SW480 (cell line): ENCODE measurements at places on chromosomes 16 and 17.

- no peak for DNase-seq
Measured at GRCh38 chr17:78680436-78680835, 101.6 kb downstream of the CYTH1 start.

DNA sequence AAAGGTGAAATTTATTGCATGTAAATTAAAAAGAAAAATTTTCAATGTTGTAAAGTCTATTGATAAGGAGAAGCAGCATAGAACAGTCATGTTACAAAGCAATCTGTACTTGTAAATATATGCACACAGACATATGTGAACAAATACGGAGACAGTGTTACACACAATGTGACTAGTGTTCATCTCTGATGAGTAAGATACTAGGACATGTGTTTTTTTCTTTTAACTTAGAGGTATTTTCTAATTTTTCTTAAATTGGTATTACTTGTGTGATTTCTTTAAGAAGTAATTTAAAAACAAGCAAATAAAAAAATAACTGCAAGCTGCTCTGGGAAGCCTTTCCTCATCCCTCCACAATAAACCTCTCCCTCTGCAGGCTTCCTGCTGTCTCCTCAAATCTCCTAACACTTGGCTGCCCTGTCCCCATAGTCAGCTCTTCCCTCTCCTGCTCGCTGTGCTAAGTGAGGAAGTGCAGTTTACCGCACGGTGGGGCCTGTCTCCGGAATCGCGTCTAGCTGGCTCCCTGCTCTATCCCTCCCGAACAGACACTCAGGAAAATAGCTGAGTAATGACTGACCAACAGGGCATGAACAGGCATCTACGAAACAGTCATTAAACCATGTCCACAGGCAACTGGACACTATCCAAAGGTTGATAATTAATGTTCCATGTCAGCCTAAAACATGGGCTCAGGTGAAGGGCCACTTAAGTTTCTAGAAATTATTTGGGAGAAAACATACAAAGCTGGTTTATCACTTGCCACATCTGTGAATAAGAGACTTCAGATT is 35.9 kb downstream of the CMTM4 start:
- peak; percentile 55 for DNase-seq

DNA sequence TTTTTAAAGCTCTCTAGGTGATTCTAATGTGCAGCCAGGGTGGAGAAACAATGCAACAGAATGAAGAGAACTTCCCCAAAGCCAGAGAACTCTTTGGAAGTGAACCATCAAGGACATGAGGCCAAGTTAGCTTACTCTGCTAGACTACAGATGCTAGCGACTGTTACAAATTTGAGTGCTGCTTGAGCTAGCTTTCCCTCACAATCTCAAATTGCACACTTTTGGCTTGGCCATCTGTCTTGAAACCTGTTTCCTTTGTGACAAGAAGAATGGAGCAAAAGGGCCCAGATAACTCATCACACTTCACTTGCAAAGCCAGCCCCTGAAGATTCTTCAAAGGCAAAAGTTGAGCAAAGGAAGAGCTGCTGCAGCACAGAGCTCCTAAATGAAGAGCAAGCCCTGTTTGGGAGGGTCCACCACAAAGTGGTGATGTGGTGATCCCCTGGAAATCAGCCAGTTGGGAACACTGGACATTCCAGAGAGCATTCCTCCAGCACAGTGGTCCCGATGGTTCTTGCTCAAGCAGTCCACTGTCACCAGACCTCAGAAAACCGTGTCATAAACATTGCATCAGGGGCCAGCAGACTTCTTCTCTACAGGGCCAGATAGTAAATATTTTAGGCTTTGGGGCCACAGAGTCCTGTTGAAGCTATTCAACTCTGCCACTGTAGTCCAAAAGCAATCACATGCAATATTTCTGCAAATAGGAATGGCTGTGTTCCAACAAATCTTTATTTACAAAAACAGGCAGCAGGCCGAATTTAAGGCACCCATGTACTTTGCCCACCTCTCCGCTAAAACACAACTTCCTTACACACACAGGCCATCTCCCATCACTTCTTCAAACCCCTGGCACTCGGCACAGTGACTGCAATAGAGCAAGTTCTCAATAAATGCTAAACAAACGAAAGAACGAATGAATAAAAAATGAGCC is 21.2 kb downstream of the SLC39A11 start:
- DNase-seq = no peak

- DNase-seq = no peak
Measured at GRCh38 chr17:50448643-50449042, 20.0 kb downstream of the CHAD start.

DNA sequence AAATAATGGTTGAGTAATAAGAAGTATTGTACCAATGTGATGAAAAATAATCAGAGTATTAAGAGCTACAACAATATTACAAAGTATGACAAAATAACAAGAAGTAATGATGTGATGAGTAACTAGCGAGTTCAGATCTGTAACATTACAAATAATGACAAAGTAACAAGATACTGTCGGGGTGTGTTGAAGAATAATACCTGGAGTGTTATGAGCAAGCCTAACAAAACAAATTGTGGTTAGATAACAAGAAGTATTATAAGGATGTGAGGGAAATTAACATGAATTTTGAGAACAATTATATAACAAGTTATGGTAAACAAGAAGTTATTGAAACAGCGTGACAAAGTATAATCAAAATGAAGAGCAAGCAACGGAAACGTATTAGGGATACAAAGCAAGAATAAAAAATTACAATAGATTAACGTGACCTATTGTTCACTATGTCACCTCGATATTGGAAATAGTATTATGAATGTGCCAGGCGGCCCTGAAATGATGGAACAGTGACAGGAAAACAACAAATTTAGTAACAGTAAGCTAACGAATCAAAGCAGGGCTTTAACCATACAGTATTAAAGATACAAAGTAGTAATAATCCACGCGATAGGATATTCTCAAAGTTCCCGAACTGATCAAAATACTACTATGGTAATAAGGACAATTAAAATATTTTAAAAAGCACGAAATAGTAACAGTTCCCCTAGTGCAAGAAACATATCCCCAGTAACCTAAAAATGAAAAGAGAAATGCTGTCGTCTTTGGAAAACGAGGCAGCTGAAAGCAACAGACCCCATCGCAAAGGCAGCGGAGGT is 1.6 kb downstream of the TBX4 start:
- DNase-seq = no peak

GRCh38 chr16:10003486-10003885 is 178.7 kb downstream of the GRIN2A start:
- no peak for DNase-seq

GRCh38 chr17:65182233-65182632 is 45.1 kb downstream of the RGS9 start:
- no peak for DNase-seq

- no peak for DNase-seq
Measured at GRCh38 chr17:70535986-70536385, 366.7 kb downstream of the KCNJ2 start.

DNA sequence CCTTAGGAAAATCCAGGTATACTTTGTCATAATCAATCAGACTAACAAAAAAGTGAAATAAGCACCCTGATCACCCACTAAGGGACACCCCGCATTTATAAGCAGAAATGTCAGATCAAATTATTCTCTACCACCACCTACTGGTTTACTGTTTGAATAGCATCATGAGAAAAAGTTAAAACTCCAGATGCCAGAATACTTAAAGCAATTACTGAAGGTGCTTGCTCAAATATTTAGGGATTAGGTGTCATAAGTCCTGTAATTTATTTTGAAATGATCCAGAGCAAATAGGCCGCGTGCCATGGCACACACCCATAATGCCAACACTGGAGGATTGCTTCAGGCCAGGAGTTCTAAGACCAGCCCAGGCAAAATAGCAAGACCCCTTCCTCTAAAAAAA is 2.3 kb downstream of the TOP2A start:
- DNase-seq = peak; percentile 59

DNA sequence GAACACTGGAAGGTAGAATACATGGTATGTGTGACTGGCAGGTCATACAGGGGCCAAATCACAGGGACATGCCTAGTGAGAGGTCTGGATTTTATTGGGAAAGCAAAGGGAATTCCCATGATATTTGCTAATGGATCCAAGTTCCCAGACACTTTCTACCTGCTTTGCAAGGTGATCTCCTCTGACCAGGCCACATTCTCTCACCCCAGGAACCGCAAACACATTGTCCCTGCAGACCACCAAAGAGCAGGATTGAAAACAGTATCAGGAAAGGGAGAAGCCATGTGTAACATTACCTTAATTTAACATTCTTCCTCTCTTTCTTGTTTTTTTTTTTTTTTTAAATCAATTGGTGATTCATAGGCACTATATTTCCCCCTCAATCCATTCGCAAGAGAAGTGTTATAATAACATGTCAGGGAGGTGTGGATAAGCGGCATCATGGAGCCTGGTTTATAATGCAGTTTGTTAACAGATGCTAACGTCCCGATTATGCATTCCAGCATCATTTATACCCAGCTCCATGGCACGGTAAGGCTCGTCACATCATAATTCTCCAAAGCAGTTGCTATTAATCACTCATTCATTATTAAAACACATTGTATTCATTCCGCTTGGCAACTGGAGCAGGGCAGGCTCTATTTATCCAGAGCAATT is 155.1 kb upstream of the CCL2 start:
- no peak for DNase-seq

DNA sequence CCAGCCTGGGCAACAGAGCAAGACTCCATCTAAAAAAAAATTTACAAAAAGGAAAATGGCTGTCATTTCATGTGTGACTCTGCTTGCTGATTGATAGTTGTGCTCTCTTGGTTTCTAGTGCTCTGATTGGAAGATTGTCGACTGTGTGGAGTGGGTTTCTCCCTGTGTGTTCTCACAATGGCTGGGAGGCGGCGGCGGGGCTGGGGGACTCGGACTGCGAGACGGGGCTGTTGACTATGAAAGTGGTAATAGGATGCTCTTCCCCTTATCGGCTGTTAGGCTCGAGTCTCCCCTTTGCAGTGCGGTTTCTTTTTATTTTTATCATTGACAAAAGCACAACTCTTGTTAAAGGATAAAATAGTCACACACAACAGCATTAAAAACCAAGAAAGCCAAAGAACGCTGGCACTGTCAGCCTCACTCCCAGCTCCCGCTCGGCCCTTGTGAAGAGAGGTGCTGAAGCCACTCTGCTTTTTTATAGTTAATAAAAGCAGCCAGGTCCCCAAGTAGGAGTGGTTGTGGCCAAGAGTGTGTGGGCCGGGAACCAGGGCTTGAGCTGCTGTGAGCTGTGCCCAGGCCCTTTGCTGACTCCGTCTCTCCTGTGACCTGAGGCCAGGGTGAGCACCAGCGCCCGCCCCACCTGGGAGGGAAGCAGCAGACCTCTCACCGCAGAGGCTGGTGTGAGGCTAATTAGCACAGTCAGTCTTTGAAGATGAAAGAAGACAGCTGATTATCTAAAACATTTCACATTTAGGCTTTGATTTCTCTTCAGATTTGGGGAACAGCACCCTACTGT is 36.5 kb downstream of the TBCD start:
- DNase-seq = peak; percentile 39

DNA sequence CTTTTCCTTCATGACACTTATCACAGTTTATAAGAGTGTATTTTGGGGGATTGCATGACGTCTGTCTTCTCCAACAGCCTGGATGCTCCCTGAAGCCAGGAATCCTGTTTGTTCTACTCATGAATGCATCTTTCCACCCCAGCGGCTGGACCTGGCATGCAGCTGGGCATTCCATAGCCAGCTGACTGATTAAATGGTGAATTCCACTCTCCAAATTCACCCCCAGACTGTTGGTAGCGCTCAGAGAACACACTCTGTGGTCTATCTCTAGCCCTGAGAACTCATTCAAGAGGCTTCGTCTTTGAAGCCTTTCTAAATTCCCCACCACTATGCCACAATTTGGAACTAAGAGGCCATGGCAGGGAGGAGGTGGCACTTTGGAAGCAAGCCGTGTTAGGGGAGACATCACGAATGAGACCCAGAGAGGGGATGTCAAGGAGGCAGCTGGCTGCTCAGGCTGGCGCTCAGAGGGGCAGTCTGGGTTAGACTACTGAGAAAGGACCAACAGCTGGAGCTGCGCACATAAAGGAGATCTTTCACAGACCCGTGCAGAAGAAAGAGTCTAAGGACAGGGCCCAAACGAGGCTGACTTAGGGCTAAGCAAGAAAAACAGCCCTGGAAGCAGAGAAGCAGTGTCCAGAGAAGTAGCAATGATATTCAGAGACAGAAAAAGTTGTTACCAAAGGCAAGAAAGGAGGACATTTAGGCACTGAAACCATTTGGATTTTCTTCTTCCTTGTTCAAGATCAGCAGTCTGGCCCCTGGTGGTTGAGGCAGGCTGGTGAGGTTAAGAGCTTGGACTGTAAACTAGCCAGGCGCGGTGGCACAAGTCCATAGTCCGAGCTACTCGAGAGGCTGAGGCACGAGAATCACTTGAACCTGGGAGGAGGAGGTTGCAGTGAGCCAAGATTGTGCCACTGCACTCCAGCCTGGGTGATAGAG is 42.4 kb upstream of the ZNF629 start:
- no peak for DNase-seq

DNA sequence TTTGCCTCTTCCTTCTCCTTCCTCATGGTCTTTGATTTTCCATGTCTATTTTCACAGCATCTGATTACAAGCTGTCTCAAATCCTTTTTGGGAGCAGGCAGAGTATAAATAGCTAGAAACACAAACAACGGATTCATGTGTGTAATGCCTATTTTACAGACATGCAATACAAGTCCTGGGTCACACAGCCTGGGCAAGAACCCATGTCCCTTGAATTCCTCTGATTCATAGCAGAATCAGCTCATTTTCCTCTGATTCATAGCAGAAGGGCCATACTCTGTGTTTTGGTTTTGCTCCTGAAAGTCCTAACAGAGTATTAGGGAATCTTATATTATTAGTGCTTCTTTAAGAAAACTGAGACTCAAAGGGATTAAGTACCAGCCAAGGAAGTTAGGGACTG is 71.3 kb downstream of the IRX5 start:
- no peak for DNase-seq

- DNase-seq = no peak
Measured at GRCh38 chr16:11604783-11605563, 18.3 kb upstream of the LITAF start.

- DNase-seq = no peak
Measured at GRCh38 chr17:66675273-66675990, 159.5 kb upstream of the CACNG5 start.

GRCh38 chr16:5016967-5017677 is 16.6 kb downstream of the NAGPA start:
- no peak for DNase-seq

DNA sequence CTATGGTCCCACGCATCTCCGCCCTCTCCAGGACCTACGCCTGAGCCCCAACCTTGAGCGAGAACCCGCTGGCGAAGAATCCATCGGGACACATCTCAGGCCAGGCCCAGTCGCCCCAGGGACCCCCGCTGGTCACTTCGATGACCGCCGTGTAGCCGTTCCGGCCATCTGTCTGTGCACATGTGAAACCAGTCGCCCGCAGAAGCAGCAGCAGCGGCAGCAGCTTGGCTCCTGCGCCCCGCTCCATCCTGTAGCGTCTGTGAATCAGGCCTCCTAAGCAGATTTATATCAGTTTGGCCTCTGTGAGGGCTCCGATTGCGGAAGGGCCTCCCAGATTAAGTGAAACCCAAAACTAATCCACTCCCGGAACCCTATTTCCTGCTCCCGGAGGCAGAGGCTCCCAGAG is at the start of gene VMO1:
TSS of gene VMO1 (minus strand) at position 259 of the 406 bp plus-strand sequence. CDS start at position 247, 12 bp downstream.
- DNase-seq = no peak
